ENCODE measurements at places on chromosomes 7 and 10.
A peak's percentile ranks its signal among the peaks of the same experiment; 100 is the strongest.

DNA sequence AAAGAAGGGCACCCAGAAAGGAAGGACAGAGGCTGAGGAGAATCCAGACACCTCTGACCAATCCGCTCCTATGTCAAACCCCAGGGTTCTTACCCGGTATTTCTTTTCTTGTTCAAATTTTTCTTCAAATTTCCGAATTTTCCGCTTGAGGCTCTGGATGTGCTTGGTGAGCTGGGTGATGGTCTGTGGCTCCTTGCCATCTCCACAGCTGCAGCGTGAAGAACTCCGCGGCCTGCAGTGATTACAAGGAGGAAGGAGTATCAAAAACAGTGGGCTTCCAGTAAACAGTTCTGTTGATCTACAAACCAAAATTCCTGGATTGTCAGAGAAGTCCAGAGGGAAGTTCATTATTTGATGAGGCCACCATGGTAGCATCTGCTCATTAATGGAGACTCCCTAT is 92.0 kb downstream of the PHYHIPL start:
- no peak for DNase-seq

DNA sequence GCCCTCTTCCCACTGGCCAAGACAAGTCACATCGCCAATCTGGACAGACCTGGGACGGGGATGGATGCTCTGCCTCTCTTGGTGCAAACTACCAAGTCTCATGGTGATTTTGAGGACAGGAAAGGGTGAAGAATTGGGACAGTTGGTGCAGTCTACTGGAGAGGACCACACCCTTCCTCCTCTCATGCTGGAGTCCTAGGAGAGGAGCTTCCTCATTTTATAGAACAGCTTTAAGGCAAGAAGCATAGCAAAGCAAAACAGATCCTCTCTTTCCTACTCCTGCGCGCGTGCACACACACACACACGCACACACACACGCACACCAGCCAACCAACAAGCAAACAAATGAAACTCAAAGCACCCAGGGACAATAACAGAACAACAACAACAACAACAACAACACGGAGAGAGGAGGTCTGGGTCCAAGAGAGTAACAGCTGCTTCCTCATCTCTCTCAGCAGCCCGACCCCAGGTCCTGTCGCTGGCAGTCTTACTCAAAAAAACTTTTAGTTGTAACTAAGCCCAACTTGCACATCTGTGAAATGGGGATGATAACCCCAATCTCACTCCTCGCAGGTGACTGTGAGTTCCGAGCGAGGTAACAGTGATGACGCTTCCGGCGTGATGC is 83.4 kb downstream of the TMEM178B start:
- DNase-seq, result no peak

DNA sequence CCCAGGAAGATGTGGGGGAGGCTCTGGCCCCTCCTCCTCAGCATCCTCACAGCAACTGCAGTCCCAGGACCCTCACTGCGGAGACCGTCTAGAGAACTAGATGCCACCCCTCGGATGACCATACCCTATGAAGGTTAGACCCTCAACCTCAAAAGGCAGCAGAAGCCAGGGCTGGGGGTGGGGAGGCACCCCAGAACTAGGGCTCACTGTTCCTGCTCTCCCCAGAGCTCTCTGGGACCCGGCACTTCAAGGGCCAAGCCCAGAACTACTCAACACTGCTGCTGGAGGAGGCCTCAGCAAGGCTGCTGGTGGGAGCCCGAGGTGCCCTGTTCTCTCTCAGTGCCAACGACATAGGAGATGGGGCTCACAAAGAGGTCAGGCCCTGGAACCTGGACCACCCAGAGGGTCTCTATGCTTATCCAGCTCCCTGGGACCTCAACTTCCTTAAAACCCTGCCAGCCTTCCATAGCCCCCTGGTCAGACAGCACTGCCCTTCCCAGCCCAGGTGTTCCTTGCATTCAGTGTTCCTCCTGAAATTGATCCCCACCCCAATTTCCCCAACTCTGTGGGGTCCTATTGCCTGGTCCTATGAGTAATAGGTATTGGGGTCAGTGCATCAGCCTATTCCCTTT is 3.7 kb downstream of the SEMA4G start:
- DNase-seq, result no peak

- no peak for DNase-seq
These were observed 373.6 kb downstream of the BBS9 start for GRCh38 chr7:33503014-33503413.

DNA sequence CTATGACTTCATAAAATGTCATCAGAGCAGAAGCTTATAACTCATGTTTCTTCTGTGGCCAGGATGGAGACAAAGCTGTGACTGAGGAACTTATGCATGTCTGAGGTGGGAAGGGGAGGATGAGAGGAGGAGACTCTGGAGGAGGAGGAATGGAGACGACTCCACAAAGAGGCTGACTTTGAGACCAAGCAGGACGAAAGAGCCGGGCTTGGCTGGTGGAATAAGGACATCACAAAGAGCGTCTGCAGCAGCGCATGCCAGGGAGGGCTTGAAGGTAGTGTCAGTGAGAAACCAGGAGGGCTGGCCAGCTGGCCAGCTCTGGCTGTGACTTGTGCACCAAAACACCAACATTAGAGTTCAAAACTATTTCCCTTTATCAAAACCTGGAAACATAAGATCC is 6.1 kb upstream of the GDF2 start:
- DNase-seq, result no peak

DNA sequence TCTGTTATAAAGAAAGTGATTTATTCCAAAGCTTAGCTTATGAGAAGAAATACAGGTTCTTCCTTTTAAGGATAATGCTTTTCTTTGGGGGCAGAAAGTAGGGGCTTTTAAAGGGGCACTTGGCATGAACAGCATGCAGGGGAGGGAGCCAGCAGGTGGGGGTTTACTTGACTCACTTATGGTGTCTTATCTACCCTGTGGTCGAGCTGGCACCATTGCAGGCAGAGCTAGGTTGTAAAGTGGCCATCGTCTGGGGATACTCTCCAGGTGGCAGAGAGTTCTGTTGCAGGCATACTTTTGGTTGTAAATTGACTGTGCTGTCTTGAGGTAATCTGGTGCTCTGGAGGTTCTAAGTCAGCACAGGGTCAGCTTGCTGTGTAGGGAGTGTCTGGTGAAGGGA is 26.3 kb upstream of the IFRD1 start:
- no peak for DNase-seq

DNA sequence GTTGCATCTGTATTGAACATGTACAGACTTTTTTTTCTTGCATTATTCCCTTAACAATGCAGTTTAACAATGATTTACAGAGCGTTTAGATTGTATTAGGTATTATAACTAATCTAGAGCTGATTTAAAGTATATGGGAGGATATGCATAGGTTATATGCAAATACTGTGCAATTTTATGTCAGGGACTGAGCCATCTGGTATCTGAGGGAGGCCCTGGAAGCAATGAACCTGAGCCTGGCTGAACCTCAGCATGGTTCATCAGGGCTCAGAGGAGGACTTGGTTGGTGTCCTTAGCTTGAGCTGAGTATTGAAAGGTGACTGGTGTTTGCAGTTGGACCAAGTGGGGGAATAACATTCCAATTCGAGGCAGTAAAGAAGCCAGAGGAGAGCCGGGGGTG is 4.8 kb downstream of the ADCK2 start:
- no peak for DNase-seq

DNA sequence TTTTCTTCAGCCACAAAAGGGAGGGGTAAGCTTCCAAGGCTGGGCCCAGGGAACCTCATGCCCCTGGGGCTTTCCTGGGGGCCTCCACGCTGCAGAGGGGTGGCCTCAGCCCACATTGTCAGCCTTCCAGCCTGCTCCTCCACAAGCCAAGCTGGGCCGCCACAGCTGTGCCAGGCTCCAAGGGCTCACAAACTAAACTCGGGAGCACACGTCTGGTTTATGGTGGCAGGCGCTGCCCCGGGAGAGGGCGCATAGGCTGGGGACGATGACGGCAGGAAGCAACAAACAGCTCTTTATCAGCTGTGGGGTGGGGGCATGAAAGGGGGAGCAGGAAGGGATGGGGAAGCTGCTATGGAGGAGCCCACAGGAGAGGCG is 6.3 kb upstream of the CDH23 start:
- DNase-seq, result no peak

DNA sequence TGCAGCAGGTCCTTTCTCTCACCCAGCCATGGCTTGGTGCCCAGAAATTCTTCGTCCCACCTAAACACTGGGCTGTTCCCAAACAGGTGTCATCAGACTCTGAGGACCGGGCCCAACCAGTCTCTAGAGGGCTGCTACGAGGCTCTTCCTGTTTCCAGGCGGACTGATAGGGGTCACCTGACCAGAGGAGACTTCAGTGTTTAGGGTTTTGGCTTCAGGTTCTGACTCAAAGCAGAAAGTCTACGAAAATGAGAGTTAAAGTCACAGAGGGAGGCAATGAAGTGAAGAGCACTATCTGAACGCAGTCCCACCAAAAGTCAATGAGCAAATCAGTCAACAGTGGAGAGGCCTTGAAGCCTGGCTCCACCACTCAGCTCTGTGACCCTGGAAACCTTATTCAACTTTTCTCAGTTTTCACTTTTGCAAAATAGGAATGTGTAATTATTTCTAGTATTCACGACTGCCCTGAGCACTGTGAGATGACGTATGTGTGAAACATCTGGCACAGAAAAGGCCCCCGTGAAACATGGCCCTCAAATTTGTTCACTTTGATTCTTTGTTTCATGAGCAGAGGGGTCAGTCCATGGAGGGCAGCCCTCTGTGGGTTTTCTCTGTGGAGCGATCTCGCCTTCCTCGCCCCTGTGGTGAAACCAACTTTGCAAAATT is 189.9 kb upstream of the PDE1C start:
- DNase-seq, result no peak

DNA sequence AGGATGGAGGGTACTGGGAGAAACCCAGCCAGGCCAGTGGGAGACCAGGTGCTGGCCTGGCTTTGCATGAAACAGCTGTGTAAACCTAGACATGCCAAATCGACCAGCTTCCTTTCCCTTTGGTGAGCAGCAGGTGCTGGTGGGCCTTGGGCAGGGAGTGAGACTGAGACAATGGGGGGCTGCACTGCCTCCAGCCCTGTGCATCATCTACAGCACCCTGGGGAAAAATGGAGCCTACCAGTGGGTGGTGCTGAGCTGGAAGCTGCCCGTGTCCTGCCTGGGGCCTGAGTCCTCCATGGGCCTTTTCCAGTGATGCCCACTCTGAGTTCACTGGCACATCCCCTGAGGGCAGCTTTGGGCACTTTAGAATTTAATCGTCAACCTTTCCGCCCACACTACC is 19.2 kb upstream of the DDC start:
- no peak for DNase-seq

- no peak for DNase-seq
These were observed 4.5 kb downstream of the PRAP1 start for GRCh38 chr10:133351408-133352318.

- no peak for DNase-seq
These were observed 444.8 kb downstream of the GATA3 start for GRCh38 chr10:8499312-8499711.

DNA sequence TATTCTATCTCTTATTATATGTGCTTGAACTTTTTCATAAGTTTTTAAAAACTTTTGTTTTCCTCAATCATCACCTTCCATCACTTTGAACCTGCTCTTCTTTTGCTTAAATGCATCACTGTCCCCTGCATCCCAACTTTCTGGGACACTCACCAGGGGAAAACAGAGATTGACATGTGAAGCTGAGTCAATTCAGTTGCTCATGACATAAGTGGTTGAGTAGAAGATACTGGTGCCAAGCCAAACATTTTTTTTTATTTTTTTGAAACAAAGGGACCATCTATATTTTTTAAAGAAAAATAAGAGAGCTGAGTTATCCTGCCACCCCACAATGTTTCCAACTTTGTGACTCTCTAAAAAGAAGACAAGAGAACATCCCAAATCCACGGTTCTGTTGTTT is 61.8 kb upstream of the AHR start:
- no peak for DNase-seq

GRCh38 chr10:71771821-71772617 is 1.3 kb downstream of the VSIR start:
- DNase-seq, result peak; percentile 36

DNA sequence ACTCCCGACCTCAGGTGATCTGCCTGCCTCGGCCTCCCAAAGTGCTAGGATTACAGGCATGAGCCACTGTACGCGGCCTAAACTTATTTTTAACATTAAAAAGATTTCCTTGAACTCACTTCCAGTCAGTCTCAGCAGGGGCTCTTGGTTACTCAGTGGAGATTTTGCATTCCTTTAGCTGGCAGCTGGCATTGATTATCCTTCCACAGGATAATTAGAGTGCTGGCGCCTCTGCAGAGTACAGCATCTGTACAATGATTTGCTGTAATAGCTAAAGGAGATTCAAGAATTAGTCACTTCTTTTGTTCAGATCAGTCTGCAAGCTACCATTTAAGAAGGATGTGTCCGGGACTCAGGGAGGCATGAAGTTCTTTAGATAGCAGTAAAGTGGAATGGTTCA is 125.0 kb upstream of the NPY start:
- DNase-seq, result no peak

DNA sequence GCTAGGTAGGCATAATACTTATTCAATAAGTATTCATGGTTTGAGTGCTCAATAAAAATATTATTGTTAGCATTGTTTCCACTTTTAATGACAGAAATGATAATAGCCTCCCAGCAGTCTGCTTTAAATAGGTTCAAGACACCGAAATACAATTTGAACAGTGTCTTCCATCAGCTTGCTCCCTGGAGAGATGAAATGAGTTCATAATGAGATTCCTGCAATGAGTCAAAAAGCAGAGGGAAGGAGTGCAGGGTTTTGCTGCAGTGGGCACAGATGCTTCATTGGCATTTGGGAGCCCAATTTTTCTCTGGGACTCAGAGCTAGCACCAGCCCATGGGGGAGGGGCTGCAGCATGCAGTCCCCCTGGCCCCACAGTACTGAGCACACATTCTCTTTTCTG is 32.6 kb upstream of the CHCHD3 start:
- DNase-seq, result no peak

- peak; percentile 86 for DNase-seq
These were observed 6.5 kb downstream of the ARPC1B start for GRCh38 chr7:99380823-99381663.

DNA sequence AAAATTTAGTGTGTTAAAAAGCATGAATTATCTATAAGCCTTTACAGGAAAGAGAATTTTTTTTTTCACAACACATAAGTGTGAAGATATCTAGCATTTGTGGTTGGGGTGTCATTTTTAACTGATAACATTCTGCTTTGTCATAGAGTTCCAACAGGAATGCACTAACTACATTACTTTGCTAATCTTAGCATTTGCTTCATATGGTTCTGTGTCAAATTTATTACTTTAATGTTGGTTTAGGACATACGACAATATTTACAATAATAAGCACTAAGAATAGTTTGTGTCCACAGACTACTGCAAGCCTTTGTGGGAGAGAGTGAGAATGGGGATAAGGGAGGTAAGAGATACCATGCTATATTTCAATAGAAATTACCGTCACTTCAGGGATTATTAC is 40.6 kb upstream of the MAGI2 start:
- DNase-seq, result no peak

- DNase-seq, result no peak
These were observed 143.4 kb upstream of the LSM8 start for GRCh38 chr7:118040562-118040961.

Measured in activated naive CD4-positive, alpha-beta T cell treated with anti-CD3 and anti-CD28 coated beads, Interleukin-2, amount 50 U/mL, for 16 hours (primary cell).